Hypothalamus (tissue), 51 donors: ENCODE measurements at places on chromosomes 16 and 17.

DNA sequence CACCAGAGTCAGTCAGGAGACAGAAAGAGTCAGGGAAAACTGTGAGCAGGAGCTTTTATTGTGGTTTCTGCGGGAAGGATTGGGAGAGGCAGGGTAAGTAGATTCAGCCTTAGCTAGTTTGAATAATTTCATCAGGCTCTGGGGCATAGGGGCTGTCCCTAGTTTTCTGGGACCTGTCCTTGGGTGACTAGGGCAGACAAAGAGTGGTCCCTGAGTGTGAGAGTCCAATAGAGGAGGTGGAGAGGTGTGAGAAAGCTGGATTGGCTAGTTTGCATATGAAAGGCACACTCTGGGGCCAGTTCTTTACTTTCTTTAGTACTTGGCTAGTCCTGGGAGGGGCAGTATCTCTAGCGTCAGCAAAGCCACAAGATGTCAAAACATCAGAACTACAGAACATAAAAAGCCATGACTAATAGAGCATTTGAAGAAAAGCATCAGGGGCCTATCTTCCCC, 255.6 kb downstream of the HS3ST3A1 start:
- no peak for DNase-seq

- DNase-seq, result no peak
These were observed at the start of gene CDYL2 for GRCh38 chr16:80804526-80805383. TSS of gene CDYL2 (minus strand) at chr16:80804598. CDS start at chr16:80804173, 425 bp downstream.

DNA sequence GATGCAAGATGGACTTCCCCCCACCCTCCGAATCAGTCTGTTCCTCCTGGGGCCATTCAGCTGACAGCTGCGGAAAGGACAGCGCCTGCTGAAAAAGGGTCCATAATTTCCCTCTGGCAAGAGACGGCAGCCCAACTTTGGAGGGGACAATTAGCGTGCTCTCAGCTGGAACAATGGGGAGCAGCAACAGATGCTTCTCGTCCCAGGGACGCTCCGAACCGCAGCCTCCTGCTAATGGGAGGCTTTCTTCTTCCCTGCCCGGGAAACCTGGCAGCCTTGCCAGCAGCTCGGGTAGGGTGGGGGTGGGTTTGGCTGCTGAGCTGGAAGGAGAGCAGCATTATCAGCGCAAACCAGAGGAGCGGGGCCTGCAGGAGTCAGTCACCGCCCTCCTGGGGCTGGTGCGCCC, 500.0 kb upstream of the SALL1 start:
- DNase-seq, result no peak

- DNase-seq, result no peak
These were observed 270.1 kb downstream of the PHKB start for GRCh38 chr16:47731252-47731651.

DNA sequence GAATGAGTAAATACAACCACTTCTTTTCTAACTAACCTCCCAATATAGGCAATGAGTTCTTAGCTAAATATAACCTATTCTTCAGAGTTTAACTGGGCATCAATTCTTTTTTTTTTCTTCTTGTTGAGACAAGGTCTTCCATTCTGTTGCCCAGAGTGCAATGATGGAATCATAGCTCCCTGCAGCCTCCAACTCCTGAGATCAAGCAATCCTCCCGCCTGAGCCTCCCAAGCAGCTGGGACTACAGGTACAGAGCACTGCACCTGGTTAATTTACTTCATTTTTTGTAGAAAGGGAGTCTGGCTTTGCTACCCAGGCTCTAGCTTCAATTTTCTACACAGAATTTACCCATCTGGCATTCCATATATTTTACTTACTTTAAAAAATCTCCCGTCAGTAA, 1.1 kb downstream of the METTL16 start:
- no peak for DNase-seq

- DNase-seq, result no peak
These were observed 5.5 kb downstream of the CYLD start for GRCh38 chr16:50747207-50747956.

- DNase-seq, result no peak
These were observed 9.8 kb downstream of the SCGB1C2 start for GRCh38 chr17:146983-147761.

- DNase-seq, result no peak
These were observed 8.6 kb downstream of the XYLT1 start for GRCh38 chr16:17461951-17462729.

DNA sequence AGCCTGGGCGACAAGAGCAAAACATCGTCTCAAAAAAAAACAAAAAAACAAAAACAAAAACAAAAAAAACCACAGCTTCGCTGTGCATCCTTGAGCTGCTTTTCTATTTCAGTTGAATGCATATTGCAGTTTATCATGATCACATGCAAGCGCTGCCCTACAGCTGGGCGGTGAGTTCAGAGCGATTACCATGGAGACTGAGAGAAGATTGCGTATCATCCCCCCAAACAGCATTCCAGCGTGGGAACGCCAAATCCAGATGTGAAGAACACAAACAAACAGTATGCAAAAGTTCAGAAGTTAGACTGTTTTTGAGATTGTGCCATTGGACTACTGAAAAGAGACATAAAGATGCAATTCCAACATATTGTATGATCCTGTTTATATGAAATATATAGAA, 15.1 kb upstream of the SLC52A1 start:
- DNase-seq, result no peak

GRCh38 chr17:8914554-8914953, 47.1 kb upstream of the PIK3R6 start:
- DNase-seq, result no peak

- no peak for DNase-seq
These were observed 165.8 kb downstream of the CHD9 start for GRCh38 chr16:53220585-53220984.

GRCh38 chr16:88681709-88682451, 4.4 kb downstream of the SNAI3 start:
- DNase-seq, result peak; percentile 49

DNA sequence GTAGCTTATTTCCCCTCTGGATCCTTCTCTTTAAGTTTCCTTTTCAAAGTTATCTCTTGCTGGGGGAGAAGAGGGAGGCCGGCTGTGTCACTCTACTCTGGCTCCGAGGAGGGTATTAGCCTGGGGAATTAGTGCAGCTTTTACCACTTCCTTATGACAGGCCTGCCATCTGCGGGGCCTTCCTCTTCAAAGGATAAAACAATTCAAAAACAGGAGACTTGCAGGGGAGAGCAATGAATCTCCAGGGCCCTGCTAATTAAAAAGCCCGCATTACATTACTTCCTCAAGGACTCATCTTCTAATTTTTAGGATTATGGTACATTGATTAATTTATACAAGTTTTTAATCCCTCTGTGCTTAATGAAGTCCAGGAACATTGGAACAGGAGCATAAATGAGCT, 190.9 kb upstream of the CDH5 start:
- DNase-seq, result no peak

DNA sequence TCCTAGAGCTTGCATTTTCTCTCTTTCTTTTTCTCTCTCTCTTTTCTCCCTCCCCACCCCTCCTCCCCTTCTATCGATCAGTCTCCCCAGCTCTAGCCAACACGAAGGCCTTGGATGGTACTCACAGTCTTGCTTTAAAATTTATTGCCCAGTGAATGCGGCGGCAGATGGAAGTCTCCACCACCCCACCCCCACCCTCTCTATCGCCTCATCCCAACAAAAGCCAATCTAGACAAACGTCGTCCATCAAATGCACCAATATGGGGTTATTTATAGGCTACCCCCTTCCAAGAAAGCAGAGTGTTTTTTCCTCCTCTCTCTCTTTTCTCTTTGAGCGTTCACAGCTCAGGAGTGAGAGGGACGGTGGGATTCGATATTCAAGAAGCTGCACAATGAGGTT, 10.5 kb upstream of the NGFR start:
- DNase-seq, result no peak

GRCh38 chr16:69619514-69619913, 53.7 kb downstream of the NFAT5 start:
- no peak for DNase-seq

DNA sequence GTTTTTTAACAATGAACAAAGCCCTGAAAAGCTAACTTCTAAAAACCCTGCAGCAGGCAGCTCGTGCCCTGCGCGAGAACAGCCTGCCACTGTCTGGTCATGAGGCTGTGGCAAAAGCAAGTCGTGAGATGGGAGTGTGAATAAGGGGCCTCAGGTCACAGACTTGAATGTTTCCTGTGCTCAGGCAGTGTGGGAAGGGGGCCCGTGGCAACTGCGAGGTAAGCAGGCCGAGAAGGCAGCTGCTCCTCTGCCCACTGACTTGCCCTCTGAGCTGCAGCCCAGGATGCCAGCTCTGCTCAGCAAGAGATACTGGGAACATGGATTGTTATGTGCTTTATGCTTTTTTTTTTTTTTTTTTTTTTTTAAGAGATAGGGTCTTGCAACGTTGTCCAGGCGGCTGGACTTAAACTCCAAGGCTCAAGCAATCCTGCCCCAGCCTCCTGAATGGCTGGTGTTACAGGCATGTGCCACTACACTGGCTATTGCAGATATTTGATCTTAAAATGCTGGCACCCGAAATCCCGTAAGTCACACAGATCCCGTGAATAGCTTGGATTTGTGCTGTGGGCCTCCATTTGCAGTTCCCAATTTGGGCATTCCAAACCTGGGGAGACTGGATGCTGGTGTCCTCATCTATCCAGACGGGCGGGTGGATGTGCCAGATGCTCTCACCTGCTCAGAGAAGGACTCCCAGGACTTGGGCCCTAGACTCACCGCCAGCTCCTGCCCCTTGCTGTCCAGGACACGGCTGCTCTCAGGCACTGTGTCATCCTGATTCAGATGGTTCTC, 44.0 kb downstream of the UBN1 start:
- no peak for DNase-seq

GRCh38 chr17:76532072-76532651, 5.3 kb downstream of the CYGB start:
- DNase-seq, result no peak

- peak; percentile 37 for DNase-seq
These were observed 755 bp upstream of the TUFM start for GRCh38 chr16:28846933-28847273.
